ENCODE measurements at places on chromosomes 12 and 14.

- no peak for DNase-seq
These were observed 88.6 kb upstream of the TMEM233 start for GRCh38 chr12:119505001-119505400.

- no peak for DNase-seq
These were observed 220.5 kb downstream of the BCAT1 start for GRCh38 chr12:24728366-24728765.

DNA sequence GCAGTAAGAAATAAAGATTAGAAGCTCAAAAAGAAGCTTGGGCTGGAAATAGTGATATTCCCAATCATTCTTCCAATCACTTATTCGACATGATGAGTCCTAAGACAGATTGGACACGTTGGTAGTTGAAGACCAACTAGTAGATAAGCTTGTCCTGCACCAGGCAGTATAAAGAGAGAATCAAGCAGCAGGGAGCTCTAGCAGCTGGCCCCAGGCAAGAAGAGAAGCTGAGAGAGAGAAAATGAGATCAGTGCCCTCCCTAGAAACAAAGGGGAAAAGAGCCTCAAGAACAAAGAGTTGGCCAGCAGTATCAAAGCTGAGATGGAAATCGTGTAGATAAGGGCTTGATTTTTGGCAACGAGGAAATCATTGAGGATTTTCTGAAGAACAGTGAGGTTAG lies 20.6 kb downstream of the RASSF8 start:
- DNase-seq: no peak

DNA sequence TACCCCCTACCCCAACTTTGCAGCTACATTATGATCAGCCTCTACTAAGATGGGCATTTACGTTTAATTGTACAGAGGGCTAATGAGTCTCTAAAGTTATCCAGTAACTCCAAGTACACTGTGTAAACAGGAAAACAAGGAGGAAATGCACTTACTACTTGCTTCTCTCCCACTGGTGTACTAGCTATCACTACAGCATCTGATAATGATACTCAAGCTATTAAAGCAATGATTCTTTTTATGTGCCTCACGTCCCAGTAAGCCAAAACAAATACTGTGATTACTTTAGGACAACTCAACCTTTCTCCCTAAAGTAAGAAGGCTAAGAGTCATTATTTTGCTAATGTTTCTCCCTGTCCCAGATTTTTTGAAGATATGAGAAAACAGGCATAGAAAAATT lies 128.6 kb upstream of the CCDC175 start:
- DNase-seq: no peak

- no peak for DNase-seq
These were observed 103.0 kb upstream of the NTF3 start for GRCh38 chr12:5328669-5329517.

- no peak for DNase-seq
These were observed 21.6 kb downstream of the C12orf71 start for GRCh38 chr12:27060740-27061139.

GRCh38 chr12:6285532-6286306 lies 24.8 kb upstream of the PLEKHG6 start:
- no peak for DNase-seq

DNA sequence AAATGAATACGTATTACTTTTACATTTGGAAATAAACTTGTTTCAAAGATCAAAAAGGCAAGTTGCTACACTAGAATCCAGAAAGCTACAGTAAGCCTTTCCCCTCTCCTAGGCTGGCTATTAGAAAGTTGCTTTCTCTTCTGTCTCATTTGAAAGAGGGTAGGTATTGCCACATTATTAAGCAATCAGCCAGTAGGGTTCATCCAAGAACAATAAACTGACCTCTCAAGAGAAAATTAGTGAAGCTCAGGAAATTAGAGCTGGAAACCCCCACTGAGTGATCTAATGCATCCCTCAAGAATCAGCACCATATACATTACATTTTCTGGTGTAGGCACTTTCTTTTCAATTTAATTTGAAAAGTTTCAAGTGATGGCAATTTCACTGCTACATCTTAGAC lies 4.5 kb upstream of the TMEM233 start:
- DNase-seq: no peak

- DNase-seq: no peak
These were observed 991.9 kb downstream of the TMEM121 start for GRCh38 chr14:106518054-106518943.

DNA sequence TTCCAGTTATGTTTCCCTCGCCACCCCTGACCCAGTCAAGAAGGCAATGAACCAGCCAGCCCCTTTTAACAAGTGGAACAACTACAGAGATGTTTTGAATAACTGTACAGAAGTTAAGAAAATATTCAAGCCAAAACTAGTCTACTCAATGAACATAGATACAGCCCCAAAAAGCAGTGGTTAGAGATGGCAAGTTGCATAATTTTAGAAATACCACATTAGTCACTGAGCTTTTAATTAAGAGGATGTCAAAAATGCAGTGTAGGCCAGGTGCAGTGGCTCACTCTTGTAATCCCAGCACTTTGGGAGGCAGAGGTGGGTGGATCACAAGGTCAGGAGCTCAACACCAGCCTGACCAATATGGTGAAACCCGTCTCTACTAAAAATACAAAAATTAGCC lies 27.2 kb downstream of the PROX2 start:
- no peak for DNase-seq

DNA sequence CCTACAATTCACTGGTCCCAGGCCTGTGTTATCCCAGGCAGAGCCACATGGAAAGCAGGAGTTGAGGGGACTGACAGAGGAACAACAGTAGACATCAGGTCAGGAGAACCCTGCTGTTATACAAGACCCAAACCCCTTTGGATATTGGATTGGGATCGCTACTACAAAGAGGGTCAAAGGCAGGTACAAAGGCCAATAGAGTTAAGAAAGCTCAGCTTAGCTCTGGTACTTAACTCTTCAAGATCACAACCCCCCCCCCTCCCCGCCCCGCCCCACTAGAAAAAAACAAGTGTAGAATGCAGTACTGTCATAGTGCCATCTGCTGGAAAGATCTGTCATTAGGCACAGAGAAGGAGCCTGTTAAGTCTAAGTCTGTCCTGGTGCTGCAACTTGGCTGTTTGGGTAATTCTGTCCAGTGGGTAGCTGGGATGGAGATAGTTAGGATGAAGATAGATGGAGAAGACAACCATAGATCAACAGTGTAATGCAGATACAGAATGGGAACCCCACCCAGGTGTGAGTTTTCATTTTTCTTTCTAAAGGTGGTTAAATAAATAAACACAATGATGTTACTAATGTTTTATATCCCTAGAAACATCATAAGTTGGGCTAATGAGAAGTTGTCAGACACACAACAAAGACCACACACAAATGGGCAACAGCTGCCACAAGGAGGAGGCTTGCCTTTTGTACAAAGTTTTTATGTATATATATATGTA lies 17.2 kb downstream of the REM2 start:
- DNase-seq: no peak

DNA sequence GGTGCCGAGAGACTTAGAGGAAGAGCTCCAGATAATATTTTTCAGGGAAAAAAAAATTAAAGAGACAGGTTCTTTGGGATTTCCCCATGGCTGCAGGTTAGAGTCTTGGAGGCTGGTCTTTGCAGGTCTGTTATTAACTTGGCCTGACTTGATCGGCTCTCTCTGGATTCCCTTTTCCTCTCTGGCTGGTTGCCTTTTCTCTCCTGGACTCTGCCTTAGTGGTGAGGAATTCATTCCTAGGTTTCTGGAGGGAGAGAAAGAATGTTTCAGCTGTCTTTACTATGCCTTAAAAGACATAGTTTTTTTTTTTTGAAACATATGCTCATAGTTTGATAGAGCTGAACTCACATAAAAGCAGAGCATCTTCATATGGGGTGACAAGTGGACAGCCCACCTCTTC lies 336.3 kb downstream of the BMP4 start:
- DNase-seq: no peak

DNA sequence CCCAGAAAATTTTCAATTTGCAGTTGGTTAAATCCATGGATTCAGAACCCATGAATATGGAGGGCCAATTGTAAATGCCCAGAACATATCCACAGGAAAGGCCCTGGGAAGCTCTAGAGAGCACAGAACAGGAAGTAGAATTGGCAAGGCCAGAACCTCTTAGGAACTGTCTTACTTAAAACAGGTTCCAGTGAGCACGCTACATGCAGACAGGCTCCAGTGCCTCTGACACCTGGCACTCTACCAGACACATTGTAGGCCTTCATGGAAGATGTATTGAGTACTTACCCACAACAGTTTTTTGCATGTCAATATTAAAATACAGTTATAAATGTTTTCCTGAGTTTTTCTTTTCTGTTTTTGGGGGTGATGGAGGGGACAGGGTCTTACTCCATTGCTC lies 188.2 kb upstream of the FRMD6 start:
- no peak for DNase-seq

DNA sequence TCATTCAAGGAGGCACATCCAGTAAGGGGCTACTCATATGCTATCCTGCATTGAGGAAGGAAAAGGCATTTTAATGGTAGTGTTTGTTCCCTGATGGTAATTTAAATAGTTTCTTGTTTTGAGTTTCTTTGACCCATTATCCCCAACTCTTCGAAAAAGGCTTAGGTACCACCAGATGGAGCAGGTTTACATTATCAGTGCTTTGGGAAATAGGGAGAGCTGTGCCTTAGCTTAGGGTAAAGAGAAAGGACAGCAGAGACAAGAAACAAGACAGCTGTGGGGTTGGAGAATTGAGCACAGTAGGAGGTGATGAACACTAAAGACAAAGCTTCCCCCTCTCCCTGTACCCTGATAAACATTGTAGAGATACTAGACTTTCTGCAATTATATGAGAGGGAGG lies 29.1 kb upstream of the HELB start:
- DNase-seq: no peak

- no peak for DNase-seq
These were observed 420.6 kb downstream of the LRFN5 start for GRCh38 chr14:42027271-42027670.

GRCh38 chr12:131912518-131913274 lies 16.4 kb upstream of the PUS1 start:
- DNase-seq: no peak

- DNase-seq: no peak
These were observed 133.5 kb downstream of the KTN1 start for GRCh38 chr14:55713486-55713885.

GRCh38 chr12:57518176-57518919 lies 2.0 kb downstream of the DDIT3 start:
- no peak for DNase-seq

DNA sequence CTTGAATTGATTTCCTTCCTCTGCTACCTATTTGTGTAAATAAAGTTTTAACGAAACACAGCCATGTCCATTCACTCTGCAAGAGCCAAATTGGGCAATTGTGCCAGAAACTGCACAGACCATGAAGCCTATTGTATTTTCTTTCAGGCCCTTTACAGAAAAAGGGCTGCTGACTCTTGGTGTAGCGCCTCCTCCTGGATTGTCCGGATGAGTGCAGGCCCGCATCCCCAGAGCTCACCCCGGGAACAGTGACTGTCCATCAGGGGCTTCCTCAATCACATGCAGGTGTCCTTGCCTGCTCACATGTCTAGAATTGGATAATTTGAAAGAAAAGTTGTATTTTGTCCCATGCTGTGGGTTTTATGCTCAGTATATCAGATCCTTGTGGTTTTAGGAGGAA lies 1282.2 kb downstream of the AACS start:
- DNase-seq: no peak

GRCh38 chr12:109714913-109715244 lies 1.3 kb downstream of the FAM222A start:
- no peak for DNase-seq

GRCh38 chr12:24955389-24955788 lies 6.5 kb upstream of the BCAT1 start:
- DNase-seq: no peak

DNA sequence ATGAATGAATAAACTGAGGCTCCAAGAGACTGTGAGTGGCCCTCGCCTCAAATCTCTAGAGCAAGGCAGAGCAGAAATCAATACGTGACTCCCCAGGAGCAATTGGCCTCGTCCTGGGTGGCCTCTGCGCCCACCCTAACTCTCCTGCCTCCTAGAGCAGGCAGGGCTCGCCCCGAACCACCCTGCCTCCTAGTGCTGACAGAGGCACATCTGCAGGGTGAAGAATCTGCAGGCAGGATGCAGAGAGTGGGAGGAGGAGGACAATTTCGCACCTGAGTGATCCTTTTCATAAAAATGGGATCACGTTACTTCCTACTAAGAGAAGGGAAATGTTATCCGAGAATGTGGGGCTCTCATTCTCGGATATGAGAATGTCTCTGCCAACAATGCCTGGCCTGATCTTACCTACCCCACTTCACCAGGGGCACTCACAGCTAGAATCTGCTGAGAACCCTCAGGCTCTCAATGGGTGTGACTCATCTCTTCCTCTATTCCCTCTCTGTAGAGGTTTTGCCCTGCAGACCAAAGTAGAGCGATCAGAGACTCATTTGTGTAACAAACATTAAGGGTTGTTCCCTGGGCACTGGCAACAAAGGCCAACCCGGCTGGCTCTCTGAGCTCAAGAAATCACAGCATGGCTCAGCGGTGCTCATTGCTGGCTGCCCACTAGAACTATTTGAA lies 61.7 kb upstream of the BCL2L14 start:
- peak; percentile 77 for DNase-seq

GRCh38 chr14:86457481-86458135 lies 927.7 kb downstream of the FLRT2 start:
- DNase-seq: no peak

DNA sequence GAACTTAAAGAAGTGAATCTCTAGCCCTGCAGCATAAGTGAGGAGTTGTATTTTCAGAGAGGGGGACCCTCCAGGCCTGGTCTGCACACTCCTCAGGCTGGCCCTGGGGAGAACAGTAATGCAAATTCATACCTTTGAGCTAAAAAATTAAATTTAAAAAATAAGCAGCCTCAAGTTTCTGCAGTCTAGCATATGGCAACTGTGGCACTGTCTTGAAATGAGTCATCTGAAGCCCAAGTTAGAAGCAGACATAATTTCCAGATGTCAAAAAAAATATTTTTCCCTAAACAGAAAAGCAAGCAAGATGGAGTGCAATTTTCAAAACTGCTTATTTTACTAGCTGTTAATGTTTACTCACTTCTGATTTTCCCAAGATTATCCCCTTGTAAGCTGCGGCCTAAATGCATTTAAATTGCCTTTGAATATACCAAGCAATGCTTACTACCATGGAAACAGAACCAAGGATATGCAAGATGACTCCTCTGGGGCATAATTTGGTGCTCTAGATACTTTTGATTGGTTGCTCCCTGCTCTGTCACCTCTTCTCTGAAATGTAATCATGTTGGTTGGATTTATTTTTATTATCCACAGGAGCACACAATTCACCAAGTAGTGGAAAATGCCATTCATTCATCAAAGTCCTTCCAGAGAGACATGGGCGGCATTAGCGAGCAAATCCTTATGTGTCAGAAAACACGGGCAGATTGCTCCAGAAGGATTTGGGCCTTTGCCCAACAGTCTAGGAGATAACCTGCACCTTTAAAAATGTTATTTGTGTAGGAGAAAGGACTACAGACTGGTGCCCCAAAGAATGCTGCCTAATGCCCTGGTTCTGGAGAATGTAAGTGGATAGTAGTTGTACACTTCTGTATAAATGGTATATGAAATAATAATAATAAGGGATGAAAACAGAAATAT lies 25.0 kb upstream of the DHRS7 start:
- peak; percentile 81 for DNase-seq

GRCh38 chr12:124152731-124153130 lies 142.2 kb upstream of the RFLNA start:
- no peak for DNase-seq
